ENCODE measurements at places on chromosomes 3 and 15. TPM values are rescaled to one million over a fixed set of nuclear protein-coding genes. Genes with fewer than 3 reads are reported as not detected.

GRCh38 chr3:50189274-50189673, 2.1 kb upstream of the GNAT1 start:
- DNase-seq: peak; percentile 63

- no peak for DNase-seq
These were observed 43.7 kb upstream of the MAPKBP1 start for GRCh38 chr15:41730543-41730942.

DNA sequence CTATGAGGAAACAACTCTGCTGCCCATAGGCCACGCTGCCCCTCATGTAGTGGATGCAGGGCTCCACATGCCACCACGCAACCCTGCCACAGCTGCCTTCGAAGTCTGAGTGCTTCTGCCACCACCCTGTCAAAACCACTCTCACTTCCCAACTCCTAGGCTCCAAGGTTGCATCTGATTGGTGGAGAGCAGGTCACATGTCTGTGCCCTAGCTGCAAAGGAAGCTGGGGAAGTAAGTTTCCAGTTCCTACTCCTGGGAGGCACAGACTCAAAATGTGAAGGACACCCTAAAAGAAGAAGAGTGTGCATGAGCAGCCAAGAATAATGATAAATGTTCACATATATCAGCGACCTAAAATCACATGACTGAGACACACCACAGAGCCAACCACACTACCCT, 31.9 kb upstream of the TICRR start:
- no peak for DNase-seq

- DNase-seq: no peak
These were observed 341.4 kb downstream of the CNTN3 start for GRCh38 chr3:74273091-74273490.

DNA sequence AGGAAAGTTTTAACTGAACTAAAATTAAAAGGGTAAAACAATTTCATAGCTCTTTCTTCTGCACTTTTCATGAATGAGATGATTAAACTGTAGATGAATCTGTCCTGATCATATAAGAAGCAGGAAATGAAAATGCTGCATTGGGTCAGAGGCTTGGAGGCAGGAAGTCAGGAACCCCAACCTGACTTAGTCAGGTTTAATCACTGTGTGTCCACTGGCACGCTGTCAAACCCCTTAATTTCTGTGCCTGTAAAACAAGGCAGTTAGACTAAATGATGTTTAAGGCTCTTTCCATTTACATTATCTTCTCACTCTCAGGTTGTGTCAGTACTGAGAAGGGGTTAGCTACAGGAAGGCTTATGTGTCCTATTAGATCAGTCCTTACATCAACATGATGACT, 193.3 kb upstream of the TTC14 start:
- no peak for DNase-seq

- no peak for DNase-seq
These were observed 40.4 kb downstream of the SRP14 start for GRCh38 chr15:39998511-39999077.

- DNase-seq: no peak
These were observed 131.4 kb downstream of the IQCH start for GRCh38 chr15:67385971-67386370.

DNA sequence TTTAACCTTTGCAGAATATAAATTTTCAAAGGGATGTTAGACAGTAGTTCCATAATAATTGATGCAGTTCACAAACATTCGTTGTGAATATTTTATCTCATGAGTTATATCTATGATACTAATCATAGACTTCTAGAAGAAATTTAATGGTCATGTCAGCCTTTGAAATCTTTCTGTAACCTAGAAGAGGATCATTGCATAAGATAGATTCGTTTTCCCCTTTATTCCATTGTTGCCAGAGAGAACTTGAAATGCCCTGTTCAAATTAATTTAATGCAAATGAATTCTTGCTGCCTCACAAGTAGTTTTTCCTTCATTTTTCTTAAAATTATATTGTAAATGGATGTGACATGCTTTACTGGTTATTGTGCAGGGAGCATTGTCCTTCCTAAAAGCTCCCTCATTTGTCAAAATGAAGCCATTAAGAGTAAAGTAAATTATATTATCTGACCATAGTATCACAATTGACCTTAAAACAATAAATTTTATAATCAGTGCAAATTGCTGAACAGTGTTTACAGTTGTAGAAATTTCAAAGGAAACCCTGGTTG, 128.5 kb upstream of the ZNF717 start:
- no peak for DNase-seq

GRCh38 chr3:14216257-14217048, 37.8 kb downstream of the LSM3 start:
- DNase-seq: peak; percentile 82

DNA sequence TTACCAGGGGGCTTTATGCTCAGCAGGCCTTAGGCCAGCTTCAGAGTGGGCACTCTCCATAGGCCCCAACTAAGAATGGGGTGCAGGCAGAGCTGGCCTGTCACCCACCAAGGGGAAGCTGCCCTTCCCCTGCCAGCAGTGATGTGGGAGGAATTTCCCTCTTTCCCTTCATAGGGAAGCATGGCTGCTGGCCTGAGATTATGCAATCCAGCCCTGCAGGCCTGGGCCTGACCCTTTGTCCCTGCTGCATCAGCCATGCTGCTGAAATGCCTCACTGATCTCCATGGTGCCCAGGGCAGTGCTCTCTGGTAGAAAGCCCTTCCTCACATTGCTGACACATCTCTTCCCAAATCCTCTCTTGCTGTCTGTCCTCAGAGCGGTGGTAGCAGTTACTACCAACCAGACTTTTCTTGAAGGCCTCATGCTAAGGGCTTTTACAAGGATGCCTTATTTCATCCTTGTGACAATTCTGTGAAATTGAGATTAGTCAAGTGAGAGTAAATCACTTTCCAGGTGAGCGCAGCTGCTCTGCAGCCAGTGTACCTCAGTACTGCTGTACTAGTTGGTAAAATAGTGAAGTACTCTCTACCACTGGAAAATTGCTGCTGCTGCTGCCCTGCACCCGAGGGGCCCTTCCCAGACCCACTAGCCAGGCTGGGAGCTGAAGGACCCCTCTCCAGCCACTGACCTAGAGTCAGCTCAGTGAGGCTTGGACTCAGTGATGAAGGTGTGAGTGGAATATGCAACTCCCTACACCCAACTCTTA, 33.8 kb downstream of the MRAS start:
- no peak for DNase-seq

DNA sequence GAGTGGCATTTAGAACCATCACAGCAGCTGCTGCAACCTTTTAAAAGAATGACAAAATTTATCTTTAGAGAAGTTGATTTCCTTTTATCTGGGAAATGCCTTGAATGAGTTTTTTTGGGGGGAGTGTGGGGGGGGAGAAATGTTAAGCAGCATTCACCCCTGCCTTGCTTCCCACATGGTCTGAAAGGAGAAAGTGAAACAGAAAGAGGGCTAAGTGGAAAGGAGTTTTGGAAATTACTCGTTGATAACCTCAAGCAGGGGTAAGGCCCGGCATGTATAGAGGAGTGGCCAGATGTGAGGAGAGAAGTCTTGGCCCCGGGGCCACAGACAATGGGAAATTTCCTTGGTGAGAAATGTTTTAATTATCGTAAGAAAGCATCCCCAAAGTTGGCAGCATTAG, 23.5 kb downstream of the B3GALNT1 start:
- DNase-seq: no peak

- peak; percentile 35 for DNase-seq
These were observed 87.8 kb downstream of the NCEH1 start for GRCh38 chr3:172622916-172623700.

DNA sequence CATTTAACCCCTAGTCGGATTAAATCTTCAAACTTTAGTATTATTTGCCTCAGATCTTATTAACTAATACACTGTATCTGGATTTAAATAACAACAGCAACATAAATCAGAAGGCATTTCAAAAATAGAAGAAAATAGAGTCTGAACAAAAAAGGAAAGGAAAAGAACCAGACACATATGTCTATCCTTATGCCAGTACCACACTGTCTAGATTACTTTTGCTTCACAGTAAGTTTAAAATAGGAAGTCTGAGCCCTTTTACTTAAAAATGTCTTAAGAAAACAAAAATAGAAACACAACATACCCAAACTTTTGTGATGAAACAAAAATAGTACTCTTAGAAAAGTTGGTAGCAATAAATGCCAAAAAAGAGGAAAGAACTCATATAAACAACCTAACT, 1615.8 kb downstream of the SI start:
- no peak for DNase-seq

DNA sequence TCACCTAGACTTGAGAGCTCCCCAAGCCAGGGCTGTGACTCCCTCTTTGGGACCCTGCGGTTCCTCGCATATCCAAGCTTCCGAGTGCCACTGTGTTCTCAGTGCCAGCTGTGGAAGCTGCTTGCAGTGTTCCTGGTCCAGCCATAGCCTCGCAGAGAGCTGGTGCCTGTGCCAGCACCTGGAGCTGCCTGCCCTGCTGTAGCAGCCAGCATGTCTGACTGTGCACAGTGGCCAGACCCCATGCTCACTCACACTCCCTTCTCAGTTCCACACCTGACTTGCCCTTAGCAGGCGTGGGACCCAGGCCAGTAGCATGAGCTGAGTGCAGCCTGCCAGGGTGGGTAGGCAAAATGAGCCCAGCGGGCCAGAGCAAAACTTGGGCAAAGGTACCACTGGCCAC, 25.3 kb downstream of the LRRC49 start:
- no peak for DNase-seq

DNA sequence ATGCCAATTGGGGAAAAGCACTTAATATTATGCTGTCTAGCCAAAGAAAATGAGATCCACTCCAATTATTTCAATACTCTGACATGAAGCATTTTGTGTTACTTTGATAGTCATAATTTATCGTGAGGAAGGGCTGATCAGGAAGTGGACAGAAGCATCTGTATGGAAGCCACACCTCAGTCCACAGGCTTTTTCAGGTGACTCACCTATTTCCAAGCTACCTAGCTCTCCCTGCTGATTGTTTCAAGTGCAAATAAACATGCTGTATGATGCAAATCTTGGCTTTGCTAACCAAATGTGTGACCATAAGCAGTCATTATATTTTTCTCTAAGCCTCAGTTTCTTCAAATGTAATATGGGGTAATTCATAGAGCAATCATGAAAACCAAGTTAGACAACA, 30.8 kb upstream of the CPB1 start:
- DNase-seq: no peak

GRCh38 chr3:181568248-181568647, 143.5 kb upstream of the SOX2 start:
- DNase-seq: no peak

DNA sequence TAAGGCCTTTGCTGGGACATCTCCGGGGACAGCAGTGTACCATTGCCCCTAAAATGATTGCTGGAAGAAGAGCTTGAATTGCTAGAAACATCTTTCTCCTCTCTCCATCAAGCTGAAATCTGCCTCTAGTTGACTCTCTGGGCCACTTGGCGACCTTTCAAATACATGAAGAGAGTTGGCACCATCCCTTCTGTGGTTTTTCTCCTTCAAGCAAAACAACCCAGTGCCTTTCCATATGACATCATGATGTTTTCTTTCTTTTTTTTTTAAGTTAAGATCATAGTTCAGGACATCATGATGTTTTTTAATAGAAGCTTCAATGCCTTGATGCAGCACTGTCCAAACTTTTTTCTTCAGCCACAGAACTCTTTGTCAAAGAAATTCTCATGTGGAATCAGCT, 144.0 kb upstream of the PTPRG start:
- no peak for DNase-seq

- peak; percentile 66 for DNase-seq
These were observed 163.9 kb downstream of the THSD4 start for GRCh38 chr15:71278989-71279756.

DNA sequence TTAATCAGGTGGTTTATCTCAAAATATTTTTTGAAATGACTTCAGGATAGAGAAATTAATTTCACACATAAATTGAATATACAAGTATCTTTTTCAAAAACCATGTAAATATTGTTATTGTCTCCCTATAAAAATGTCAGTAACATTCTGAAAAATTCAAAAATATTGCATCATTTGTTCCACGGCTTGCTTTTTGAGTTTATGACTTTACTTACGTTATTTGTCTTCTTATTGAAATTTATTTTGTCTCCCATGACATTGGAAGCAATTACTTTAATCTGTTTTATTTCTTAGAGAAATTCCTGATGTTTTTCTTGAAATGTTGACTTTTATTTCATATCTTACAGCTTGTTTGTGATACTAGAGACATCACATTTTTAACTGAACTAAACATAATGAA, 56.9 kb upstream of the P2RY1 start:
- no peak for DNase-seq

GRCh38 chr3:23421811-23422516, 218.8 kb downstream of the UBE2E2 start:
- DNase-seq: no peak

GRCh38 chr3:34300621-34301020, 502.2 kb downstream of the PDCD6IP start:
- no peak for DNase-seq

GRCh38 chr3:6680119-6680806, 180.7 kb upstream of the GRM7 start:
- no peak for DNase-seq

- DNase-seq: no peak
These were observed 1.8 kb downstream of the DAPK2 start for GRCh38 chr15:64044300-64045100.

DNA sequence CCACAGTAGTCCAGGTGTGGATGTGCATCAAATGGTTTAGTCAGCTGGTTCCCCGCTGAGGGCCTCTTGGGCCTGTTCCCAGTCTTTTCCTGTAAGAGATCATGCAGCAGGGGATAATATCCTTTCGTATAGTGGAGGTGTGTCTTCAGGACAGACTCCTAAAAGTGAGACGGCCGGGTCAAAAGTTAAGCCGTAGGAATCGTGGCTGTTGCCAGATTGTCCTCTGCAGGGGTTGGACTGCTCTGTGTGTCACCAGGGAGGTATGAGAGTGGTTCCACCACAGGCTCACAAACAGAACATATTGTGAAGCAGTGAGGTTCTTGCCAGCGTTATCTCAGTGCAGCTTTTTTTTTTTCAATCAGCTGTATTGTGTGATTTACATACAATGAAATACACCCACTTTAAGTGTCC, 95.0 kb downstream of the VGLL4 start:
- no peak for DNase-seq

GRCh38 chr3:14336749-14337598, 65.4 kb upstream of the SLC6A6 start:
- no peak for DNase-seq

- no peak for DNase-seq
These were observed 19.1 kb downstream of the RNF13 start for GRCh38 chr3:149832086-149832485.

GRCh38 chr15:31153531-31153930, 52.0 kb upstream of the TRPM1 start:
- no peak for DNase-seq

DNA sequence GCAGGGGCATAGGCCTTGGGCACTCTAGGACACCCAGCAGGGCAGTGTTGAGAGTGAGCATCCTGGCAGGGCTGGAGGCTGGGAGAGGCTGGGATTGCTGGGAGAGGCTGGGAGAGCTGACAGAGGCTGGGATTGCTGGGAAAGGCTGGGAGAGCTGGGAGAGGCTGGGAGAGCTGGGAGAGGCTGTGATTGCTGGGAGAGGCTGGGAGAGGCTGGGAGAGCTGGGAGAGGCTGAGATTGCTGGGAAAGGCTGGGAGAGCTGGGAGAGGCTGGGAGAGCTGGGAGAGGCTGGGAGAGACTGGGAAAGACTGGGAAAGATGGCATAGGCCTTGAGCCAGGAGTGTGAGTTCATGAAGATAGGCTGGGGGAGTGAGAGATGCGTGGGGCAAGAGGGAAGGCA, 77.8 kb downstream of the MESD start:
- no peak for DNase-seq

PLCB2 gene
- polyA plus RNA-seq: 9.8 TPM

CRYGS gene
- 1.3 TPM for polyA plus RNA-seq

CPNE4 gene
- 0.03 TPM for polyA plus RNA-seq

KLHL25 gene
- 7.6 TPM for polyA plus RNA-seq

FETUB gene
- not detected for polyA plus RNA-seq

CRABP1 gene
- polyA plus RNA-seq: 0.20 TPM

GOLGA6L4 gene
- polyA plus RNA-seq: 2.0 TPM
